ENCODE measurements at places on chromosomes 6 and 20.

GRCh38 chr6:30626484-30627366 lies at the start of gene ATAT1:
ATAT1 (plus strand) TSS chr6:30626874.
- DNase-seq: peak; percentile 82

DNA sequence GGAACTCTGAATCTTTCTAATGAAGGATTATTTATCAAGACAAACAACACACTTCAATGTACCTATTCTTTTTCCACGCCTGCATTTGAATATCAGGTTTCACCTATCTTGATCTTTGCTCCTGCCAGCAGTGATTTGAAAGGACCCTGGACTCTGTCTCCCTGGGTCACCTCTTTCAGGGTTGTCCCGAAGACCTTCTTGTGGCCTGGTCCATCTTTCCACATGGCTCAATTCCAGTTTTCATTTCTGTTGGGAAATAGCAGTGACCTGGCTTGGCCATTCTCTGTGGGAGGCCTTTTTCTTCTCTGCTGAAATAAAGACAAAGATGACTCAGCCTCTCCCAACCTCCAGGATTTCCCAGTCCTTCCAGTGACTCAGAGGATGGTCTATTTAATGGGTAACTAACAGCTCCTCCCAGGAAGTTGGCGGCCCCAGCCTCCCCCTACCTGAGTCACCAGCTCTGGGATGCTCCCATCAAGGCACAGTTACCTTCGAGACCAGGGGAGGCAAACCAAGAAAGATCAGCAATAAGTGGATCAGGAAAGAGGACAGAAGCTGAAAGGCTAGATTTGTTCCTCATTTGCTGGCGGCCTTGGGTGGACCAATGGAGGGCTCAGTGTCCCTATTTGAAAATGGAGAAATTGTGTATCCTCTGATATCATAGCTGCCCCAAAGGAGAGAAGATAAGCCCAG lies 120.2 kb upstream of the RNF24 start:
- no peak for DNase-seq

DNA sequence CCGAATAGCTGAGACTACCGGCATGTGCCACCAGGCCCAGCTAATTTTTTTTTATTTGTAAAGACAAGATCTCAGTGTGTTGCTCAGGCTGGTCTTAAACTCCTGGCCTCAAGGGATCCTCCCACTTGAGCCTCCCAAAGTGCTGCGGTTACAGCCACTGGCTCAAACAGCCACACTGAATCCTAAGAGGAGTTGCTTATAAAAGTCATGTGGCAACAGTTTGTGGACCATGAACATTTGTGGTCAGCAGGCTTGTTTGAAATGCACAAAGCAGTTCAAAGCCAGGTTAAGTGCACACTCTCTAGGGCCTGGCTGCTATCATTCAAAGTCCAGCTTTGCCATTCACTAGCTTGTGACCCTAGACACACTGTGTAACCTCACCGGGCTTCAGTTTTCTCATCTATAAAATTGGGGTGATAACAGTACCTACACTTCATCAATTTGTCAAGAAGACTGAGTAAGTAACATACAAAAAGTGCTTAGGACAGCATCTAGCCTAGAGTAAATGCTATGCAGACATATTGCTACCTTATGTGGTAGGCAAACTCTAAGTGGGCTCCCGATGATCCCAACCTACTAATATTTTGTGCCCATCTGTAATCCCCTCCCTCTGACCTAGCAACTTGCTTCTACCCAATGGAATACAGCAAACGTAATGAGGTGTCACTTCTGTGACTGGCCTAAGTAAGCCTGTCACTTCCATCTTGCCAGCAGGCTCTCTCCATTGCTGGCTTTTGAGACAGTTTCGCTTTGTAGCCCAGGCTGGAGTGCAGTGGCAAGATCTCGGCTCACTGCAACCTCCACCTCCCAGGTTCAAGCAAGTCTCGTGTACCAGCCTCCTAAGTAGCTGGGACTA lies 122.9 kb downstream of the ZMYND8 start:
- DNase-seq: no peak

DNA sequence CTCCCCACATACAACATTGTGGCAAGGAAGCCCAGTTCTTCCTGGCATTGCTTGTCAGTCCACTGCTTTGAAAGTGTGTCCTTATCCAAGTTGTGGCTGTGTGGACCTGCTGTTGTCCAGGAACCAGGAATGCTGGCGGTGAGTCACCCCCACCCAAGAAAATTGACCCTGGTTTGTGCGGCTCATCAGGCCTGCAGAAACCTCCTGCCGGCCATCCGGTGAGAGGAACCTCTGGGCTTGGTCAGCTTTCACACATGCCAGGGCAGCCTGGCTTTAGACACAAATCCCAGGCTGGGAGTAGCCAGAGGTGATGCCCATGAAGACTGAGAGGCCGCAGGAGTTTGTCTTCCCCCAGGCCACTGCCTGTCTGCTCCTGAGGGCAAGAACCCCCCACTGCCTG lies 223.6 kb downstream of the TTLL2 start:
- no peak for DNase-seq

DNA sequence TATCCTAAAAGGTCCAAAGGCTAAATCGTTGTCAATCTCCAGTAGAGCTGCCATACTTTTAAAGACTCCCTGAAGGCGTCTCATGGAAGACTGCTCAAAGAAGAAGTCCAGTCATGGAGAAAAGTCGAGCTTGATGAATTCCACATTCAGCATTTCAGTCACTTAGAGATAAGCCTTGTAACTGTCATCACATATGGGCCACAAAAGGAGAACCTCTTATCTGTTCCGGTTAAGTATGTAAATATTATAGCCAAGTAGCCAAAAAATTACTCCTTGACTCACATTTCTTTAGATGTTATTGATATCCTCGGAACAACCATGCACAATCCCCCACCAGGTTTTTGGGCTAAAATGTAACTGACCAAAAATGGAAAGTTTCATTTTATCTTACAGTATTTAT lies 9.8 kb upstream of the CNKSR3 start:
- no peak for DNase-seq

GRCh38 chr6:37459981-37460800 lies 27.2 kb downstream of the CMTR1 start:
- DNase-seq: peak; percentile 84

GRCh38 chr20:34925981-34926380 lies 29.6 kb downstream of the GSS start:
- no peak for DNase-seq

Data from SK-N-DZ (cell line).